ENCODE measurements at places on chromosomes 4 and X.

DNA sequence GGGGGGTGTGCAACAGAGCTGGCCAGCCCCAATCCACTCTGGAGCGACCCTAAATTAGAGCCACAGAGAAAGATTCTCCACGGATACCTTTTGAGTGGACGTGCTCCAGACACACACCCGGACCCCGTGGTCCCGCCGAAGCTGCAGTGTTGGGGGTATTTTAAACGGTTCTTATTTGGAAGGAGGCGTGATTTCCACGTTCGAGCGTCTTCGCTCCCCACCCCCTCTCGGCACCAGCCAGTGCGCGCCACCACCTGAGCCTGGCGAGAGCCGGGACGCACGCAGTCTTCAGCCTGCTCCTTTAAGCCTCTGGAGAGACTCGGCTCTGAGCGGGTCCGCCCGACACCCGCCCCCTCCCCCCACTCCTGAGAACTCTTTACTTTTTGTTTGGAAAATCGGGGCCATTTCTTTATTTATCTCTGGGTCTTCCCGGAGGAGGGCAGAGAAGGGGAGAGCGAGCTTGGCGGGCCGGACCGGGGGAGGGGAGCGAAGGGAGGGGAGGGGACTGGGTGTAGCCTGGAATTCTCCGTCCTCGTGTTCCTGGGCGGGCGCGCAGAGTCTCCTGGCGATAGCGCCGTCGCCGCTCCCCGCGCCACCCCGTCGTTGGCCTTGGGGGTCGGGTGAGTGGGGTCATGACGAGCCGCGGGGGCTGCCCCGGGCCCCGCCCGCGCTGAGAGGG is 668 bp upstream of the PTCHD1 start:
- DNase-seq, result no peak

DNA sequence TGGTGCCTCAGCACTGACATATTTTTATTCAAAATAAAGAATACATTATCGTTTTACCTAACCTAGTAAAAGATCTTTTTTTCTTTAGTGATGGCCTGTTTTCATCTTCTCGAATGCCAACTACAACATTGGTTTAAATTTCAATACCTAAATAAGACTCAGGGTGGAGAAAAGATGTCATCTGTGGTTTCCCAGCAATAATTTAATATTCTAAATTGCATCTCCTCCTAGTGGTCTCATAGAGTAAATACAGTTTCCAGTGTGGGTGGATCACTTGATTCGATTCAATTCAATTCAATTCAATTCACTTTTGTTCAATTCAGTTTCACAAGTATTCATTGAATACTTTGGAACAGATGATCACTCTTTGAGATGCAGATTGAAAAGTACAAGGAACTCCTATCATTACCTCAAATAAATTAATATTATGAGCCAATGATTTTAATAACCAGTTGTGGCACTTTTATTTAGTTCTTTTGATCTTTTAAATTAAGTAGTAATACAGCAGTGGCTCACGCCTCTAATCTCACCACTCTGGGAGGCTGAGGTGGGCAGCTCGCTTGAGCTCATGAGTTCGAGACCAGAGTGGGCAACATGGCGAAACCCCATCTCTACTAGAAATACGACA is 427.2 kb downstream of the FAT4 start:
- no peak for DNase-seq

GRCh38 chr4:43379016-43379415 is 486.5 kb downstream of the GRXCR1 start:
- no peak for DNase-seq

DNA sequence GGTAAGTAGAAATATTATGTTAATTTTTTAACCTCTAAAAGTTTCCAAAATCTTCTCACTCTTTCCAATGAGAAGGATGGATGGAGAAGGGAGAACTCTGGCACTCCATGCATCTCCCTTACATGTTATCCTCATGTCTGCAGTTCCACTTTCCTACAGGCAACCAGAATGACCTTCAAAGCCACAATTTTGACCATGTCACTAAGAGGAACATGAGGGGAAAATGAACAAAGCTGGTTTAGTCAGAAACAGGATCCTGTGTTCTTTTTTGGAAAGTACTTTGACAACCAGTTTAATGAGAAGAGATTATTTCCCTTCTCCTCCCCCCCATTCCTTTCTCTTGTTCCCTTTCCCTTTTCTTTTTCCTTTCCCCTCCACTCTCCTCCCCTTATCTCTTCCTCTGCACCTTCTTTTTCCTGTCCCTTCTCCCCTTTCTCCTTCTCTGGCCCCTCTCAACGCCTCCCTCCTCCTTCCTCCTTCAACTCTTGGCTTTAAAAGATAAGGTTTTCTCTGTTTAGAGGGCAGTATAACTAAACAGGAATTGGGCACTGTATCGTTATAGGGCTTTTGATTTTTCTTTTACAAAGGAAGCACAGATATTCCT is 42.5 kb downstream of the DTHD1 start:
- no peak for DNase-seq

GRCh38 chr4:32042486-32043247 is 1322.5 kb downstream of the PCDH7 start:
- DNase-seq, result no peak

DNA sequence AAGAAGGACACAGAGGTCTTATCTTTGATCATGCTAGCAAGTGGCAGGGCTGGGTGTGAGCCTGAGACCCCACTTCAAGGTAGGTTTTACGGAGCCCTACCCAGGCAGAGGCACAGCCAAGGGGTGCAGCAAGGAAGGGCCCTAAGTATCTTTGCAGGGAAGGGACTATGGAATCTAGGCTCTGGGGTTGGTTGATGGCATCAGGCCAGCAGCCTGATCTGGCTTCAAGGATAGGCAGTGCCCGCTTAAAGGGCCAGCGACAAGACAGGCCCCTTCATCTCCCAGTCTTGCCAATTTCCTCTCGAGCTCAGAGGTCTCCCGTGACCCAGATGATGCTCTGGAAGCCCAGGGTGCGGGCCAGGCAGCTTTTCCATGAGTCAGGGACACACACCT is 5.8 kb downstream of the ABLIM2 start:
- DNase-seq, result no peak

DNA sequence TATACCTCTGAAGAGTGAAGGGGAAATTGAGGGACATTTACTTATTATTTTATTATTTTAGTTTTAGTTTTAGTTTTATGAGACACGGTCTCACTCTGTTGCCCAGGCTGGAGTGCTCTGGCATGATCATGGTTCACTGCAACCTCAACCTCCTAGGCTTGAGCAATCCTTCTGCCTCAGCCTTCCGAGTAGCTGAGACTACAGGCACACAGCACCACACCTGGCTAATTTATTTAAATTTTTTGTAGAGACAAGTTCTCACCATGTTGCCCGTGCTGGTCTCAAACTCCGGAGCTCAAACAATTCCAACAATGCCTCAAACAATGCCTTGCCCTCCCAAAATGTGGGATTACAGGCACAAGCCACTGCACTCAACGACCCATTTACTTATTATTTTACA is 68.4 kb upstream of the BMP2K start:
- DNase-seq, result no peak

DNA sequence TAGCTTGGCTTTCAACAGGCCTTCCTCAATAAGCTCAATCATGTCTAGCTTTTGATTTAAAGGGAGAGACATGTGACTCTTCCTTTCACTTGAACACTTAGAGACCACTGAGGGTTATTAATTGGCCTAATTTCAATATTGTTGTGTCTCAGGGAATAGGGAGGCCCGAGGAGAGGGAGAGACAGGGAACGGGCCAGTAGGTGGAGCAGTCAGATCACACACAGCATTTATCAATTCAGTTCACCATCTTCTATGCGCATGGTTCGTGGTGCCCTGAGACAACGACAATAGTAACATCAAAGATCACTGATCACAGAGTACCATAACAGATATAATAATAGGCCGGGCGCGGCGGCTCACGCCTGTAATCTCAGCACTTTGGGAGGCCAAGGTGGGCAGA is 17.8 kb downstream of the ZNF81 start:
- DNase-seq, result peak; percentile 33

DNA sequence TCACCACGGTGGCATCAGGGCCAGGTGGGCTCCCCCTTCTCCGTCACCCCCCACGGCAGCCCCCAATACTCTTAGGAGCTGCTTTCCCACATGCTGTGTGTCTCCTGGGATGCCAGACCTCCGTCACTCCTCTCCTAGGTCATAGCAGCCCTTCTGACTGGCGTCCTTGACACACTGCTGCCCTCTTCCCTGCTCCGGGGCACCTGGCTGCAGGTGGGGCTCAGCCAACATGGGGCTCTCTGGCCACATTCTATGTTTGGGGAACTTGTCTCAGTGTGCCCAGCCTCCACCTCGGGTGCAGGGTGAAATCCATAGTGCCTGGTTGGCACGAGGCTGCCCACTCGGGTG is 13.8 kb downstream of the TMEM175 start:
- DNase-seq, result no peak

- no peak for DNase-seq
Observed at GRCh38 chrX:131565909-131566308, 22.0 kb downstream of the OR13H1 start.
